ENCODE measurements at places on chromosomes 13 and 19. TPM values are rescaled to one million over a fixed set of nuclear protein-coding genes. Genes with fewer than 3 reads are reported as not detected.

- peak; percentile 20 for DNase-seq
Measured at GRCh38 chr19:16888629-16889365, at the start of gene F2RL3. Gene F2RL3, plus strand, starts transcription at chr19:16888999. Its CDS starts 191 bp downstream, at chr19:16889190.

DNA sequence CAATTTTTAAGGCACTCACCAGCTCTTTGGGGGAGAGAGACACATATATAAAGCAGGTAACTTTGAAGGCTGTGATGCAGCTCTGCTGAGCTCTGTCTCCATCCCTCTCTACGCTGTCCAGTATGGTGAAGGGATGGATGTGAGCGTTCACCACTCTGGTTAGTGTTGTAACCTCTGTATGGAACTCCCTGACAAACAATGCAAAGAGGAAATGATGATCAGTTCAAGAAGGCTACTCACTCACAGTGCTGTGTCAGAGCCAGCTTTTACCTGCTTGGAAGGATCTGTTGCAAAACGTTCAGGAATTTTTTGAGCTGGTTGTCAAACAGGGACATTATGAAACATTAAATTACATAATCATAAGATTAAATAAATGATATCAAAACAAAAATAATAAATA lies 90.8 kb upstream of the SLC10A2 start:
- DNase-seq: no peak

- no peak for DNase-seq
Measured at GRCh38 chr13:74190999-74191398, 56.8 kb upstream of the KLF12 start.

GRCh38 chr13:112558696-112559418 lies 29.1 kb downstream of the TUBGCP3 start:
- DNase-seq: no peak

PSG11 gene
- total RNA-seq: not detected

NLRP5 gene
- total RNA-seq: not detected

Data from LHCN-M2 (cell line).